ENCODE measurements at places on chromosomes 4 and X. TPM values are rescaled to one million over a fixed set of nuclear protein-coding genes. Genes with fewer than 3 reads are reported as not detected.
A peak's percentile ranks its signal among the peaks of the same experiment; 100 is the strongest.

DNA sequence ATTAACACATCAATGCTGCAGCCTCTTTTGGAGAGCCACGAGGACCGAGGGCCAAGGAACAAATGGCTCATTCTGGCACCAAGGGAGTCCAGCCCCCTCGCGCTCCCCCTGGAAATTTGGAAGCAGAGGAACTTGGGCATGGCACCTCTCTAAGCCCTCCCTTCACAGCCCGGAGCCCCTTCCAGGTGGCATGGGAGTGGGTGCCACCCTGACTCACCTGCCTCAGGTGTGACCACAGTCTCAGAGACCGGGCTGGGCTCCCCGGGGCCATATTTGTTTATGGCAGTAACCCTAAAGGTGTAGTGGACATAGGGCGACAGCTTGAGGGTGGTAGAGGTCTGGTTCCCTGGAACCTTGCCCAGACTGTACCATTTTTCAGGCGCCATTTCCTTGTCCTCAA is 18.8 kb downstream of the L1CAM start:
- no peak overlapping the region for H3K27ac ChIP-seq
- no peaks in the 10 kb centered on the region for H3K4me1 ChIP-seq
- H3K36me3 ChIP-seq, result no peaks in the 10 kb centered on the region
- H3K27me3 ChIP-seq, result no peaks in the 10 kb centered on the region

DNA sequence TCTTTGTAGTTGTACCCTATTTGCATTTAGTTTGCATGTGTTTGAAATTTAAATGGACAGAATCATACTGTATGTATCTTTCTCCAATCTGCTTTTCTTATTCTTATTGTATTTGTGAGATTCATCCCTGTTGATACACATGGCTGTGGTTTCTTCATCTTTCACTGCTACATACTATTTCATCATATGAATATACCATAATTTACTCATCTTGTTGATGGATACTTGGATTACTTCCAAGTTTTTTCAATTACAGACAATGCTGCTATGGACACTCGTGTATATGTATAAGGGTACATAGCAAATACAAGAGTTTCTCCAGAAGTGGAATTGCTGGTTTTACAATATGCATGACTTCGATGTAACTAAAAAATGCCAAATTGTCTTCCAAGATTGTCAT is 11.8 kb upstream of the KLHL8 start:
- no peak overlapping the region for H3K4me3 ChIP-seq
- no peak for DNase-seq
- H3K36me3 ChIP-seq, result no peaks in the 10 kb centered on the region
- no peaks in the 10 kb centered on the region for H3K4me1 ChIP-seq
- no peaks in the 10 kb centered on the region for H3K27me3 ChIP-seq

DNA sequence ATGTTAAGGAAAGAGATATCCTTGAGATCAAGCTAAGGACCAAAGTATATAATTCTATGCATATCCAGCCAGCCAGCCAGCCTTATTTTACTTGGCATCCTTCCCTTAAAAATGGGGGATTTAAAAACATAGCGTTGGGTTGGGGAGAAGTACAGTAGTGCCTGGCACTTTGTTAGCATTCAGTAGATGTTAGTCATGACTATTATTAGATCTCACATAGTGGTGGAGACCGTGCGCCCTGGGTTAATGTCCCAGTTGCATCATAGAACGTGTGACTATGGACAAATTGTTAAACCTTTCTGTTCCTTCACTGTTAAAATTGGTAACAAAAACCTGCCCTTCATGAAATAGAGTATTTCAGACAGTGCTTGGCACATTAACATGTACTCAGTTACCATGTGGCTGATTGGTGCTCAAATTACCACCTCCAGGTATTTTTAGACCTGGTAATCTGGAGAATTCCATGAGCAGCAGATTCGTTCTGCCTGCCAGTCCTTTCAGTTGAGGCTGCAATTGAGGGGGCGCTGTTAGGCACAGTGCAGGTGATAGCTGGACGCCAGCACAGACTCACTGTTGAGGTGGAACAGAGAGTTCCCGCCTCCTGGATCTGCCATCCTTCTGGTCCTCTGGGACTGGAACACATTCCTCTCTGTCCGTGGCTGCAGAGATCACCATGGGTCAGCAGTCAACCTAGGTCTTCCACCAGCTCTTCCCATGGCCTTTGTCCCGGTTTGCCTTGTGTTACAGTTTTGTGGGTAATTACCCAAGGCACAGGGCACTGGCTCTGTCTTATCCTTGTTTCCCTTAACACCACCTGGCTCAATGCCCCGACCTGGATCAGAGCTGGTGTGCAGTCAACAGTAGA is 31.7 kb downstream of the RBBP7 start:
- no peak overlapping the region for H3K4me3 ChIP-seq
- no peaks in the 10 kb centered on the region for H3K4me1 ChIP-seq
- no peaks in the 10 kb centered on the region for H3K27me3 ChIP-seq
- no peaks in the 10 kb centered on the region for H3K36me3 ChIP-seq
- DNase-seq, result no peak

- no peaks in the 10 kb centered on the region for H3K36me3 ChIP-seq
- no peaks in the 10 kb centered on the region for H3K27me3 ChIP-seq
- no peaks in the 10 kb centered on the region for H3K4me1 ChIP-seq
Measured at GRCh38 chr4:108078024-108078733, 88.5 kb downstream of the HADH start.

- no peaks in the 10 kb centered on the region for H3K4me1 ChIP-seq
- no peaks in the 10 kb centered on the region for H3K36me3 ChIP-seq
- H3K4me3 ChIP-seq, result no peak overlapping the region
- no peaks in the 10 kb centered on the region for H3K27me3 ChIP-seq
- H3K27ac ChIP-seq, result no peak overlapping the region
Measured at GRCh38 chr4:42609051-42609450, 47.9 kb downstream of the ATP8A1 start.

DNA sequence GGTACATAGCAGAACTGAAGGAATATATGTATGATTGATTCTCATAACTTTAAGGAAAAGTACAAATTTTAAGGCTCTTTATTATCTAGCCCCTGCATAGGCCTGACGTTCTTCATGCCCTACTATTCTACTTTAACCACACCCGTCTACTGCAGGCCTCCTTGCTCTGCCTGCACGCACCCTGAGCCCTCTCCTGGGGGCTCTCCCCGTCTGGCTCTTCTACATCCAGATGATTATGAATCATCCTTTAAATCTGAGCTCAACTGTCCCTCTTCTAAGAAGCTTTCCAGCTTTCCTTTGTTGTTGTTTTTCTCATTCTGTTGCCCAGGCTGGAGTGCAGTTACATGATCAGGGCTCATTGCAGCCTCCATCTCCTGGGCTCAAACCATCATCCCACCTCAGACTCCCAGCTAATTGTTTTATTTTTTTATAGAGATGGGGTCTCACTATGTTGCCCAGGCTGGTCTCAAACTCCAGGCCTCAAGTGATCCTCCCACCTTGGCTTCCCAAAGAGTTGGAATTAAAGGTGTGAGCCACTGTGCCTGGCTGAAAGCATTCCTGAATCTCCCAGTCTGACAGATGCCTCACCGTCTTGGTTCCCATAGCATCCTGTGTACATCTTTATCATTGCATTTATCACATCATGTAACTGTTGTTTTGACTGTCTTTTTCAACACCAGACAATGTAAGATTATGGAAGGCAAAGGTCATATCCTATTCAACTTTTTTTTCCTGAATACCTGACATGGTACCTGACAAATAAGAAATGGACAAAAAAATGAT is 89.2 kb downstream of the WDFY3 start:
- H3K36me3 ChIP-seq, result no peaks in the 10 kb centered on the region
- no peak overlapping the region for H3K4me3 ChIP-seq
- H3K4me1 ChIP-seq, result no peaks in the 10 kb centered on the region
- DNase-seq, result no peak
- no peak overlapping the region for H3K27ac ChIP-seq

DNA sequence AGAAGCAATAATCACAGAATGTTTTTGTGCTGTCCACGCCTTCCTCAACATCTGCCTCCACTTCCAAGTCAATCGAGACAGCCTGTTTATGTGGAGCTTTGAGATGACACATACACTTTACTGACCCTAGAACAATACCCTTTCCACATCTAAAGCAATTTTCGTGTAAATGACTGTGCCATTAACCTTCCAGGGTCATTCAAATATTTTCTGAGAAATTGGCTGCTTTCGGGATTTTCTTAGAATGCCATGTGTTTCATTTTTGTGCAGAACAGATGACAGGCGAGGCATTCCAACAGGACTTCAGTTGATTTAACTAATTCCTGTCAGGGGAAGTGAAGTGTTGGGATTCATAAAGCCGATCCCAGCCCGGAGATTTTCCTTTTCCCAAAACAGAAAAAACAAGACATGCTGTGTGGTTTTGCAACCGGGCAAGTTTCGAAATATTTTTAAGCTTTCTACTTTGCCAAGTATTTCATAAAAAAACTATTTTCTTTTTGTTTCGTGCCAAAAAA is 73.9 kb downstream of the SORBS2 start:
- no peaks in the 10 kb centered on the region for H3K36me3 ChIP-seq
- DNase-seq, result no peak
- H3K27me3 ChIP-seq, result no peaks in the 10 kb centered on the region
- peaks cover 28% of the 10 kb centered on the region for H3K4me1 ChIP-seq
- H3K27ac ChIP-seq, result peak overlapping the region; percentile 29

DNA sequence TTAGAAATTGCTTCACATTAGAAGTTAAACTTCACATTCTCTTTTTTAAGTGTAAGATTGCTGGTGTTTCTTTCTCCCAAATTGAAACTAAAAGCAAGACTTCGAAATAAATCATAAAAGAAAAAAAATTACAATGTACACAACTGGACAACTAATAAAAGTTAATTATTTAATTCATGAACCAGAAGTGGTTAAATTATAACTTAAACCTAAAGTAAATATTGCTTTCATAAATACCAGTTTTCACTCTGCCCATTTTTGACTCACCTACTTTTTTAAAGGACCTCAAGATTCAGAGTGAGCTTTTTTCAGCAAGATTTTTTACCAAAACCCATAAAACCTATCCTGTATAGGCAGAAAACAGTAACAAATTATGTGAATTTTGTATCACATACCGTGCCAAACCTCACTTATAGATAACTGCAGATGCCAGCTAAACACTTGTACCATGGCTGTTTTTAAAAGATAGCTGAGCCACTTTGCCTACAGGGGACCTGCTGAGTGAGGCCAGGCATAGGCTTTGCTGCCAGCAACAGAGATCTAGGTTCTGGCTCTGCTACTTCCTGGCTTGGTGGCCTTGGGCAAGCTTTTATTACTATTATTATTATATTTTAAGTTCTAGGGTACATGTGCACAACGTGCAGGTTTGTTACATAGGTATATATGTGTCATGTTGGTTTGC is 259.8 kb downstream of the NR3C2 start:
- no peaks in the 10 kb centered on the region for H3K27me3 ChIP-seq
- no peak for DNase-seq
- H3K4me1 ChIP-seq, result no peaks in the 10 kb centered on the region
- H3K36me3 ChIP-seq, result no peaks in the 10 kb centered on the region
- H3K27ac ChIP-seq, result no peak overlapping the region
- no peak overlapping the region for H3K4me3 ChIP-seq

- no peak for DNase-seq
- H3K27ac ChIP-seq, result no peak overlapping the region
- no peaks in the 10 kb centered on the region for H3K4me1 ChIP-seq
- H3K27me3 ChIP-seq, result no peaks in the 10 kb centered on the region
- no peak overlapping the region for H3K4me3 ChIP-seq
- no peaks in the 10 kb centered on the region for H3K36me3 ChIP-seq
Measured at GRCh38 chr4:186557486-186557885, 2.1 kb upstream of the MTNR1A start.

- no peak for DNase-seq
- no peaks in the 10 kb centered on the region for H3K36me3 ChIP-seq
- H3K4me1 ChIP-seq, result no peaks in the 10 kb centered on the region
- H3K27ac ChIP-seq, result no peak overlapping the region
- no peak overlapping the region for H3K4me3 ChIP-seq
- no peaks in the 10 kb centered on the region for H3K27me3 ChIP-seq
Measured at GRCh38 chr4:100109921-100110320, 80.3 kb downstream of the DDIT4L start.

DNA sequence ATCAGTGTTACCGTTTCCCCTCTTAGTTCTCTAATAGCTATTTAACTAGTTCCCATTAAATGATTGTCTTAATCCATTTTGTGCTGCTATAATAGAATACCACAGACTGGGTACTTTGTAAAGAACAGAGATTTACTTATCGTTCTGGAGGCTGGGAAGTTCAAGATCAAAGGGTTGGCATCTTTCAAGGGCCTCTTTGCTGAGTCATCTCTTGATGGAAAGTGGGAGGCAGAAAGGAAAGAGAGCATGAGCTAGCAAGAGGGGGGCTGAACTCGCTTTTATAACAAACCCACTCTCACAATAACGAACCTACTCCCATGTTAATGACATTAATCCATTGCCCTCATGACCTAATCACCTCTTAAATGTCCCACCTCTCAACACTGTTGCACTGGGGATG is 17.4 kb upstream of the NKX3-2 start:
- DNase-seq, result no peak
- H3K36me3 ChIP-seq, result no peaks in the 10 kb centered on the region
- H3K4me1 ChIP-seq, result no peaks in the 10 kb centered on the region
- H3K27ac ChIP-seq, result no peak overlapping the region
- no peak overlapping the region for H3K4me3 ChIP-seq

- H3K4me3 ChIP-seq, result no peak overlapping the region
- H3K36me3 ChIP-seq, result no peaks in the 10 kb centered on the region
- H3K4me1 ChIP-seq, result no peaks in the 10 kb centered on the region
- no peaks in the 10 kb centered on the region for H3K27me3 ChIP-seq
- H3K27ac ChIP-seq, result no peak overlapping the region
- DNase-seq, result no peak
Measured at GRCh38 chr4:162456106-162456505, 292.3 kb upstream of the FSTL5 start.

- peaks cover 5% of the 10 kb centered on the region for H3K27me3 ChIP-seq
- no peaks in the 10 kb centered on the region for H3K36me3 ChIP-seq
- no peak for DNase-seq
- no peak overlapping the region for H3K27ac ChIP-seq
Measured at GRCh38 chrX:68754406-68754805, 74.4 kb upstream of the EFNB1 start.

DNA sequence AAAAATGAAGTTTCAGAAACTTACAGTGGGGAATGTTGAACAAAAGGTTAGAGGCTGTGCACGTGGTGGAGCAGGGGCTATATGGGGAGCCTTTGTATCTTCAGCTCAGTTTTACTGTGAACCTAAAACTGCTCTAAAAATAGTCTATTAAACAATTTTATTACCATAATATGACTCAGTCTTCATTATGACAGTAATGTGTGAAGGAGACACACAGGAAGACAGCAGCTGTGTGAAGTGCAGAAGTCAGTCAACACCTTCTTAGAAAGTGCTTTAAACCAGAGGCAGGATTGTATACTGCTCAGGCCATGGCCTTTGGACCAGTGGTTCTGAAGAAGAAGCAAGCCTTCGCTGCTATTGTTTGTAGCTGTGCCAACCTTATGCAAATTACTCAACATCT is 89.7 kb downstream of the ARHGAP10 start:
- H3K36me3 ChIP-seq, result no peaks in the 10 kb centered on the region
- H3K27me3 ChIP-seq, result no peaks in the 10 kb centered on the region
- peak overlapping the region; percentile 50 for H3K27ac ChIP-seq

Gene GPR50
- not detected for total RNA-seq

GRCh38 chr4:158189422-158189821 is 16.6 kb upstream of the GASK1B start:
- DNase-seq, result no peak
- no peak overlapping the region for H3K27ac ChIP-seq
- H3K4me3 ChIP-seq, result no peak overlapping the region
- H3K36me3 ChIP-seq, result no peaks in the 10 kb centered on the region
- H3K27me3 ChIP-seq, result no peaks in the 10 kb centered on the region
- no peaks in the 10 kb centered on the region for H3K4me1 ChIP-seq

Data from pancreas (tissue), 10 donors.